Activated naive CD4-positive, alpha-beta T cell (primary cell): ENCODE measurements at places on chromosomes 11 and 22.
A peak's percentile ranks its signal among the peaks of the same experiment; 100 is the strongest.

GRCh38 chr11:503179-503981 is 3.7 kb downstream of the RNH1 start:
- no peak for DNase-seq

DNA sequence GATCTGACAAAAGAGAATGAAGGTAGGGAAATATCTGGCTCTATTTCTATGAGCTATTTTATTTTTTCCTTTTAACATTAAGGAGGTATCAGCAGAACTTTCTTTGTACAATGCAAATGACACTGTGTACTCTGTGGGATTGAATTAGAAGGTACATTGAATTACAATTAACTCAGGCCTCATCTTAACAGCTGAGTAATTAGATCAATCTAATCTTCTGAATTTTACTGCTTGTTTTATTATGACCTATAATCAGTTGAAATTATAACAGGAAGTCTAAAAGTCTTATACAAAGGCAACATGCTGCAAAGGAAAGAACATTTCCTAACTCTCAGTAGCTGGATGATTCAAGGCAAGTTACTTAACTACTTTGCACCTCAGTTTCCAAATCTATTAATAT is 69.8 kb downstream of the RELT start:
- DNase-seq, result no peak

DNA sequence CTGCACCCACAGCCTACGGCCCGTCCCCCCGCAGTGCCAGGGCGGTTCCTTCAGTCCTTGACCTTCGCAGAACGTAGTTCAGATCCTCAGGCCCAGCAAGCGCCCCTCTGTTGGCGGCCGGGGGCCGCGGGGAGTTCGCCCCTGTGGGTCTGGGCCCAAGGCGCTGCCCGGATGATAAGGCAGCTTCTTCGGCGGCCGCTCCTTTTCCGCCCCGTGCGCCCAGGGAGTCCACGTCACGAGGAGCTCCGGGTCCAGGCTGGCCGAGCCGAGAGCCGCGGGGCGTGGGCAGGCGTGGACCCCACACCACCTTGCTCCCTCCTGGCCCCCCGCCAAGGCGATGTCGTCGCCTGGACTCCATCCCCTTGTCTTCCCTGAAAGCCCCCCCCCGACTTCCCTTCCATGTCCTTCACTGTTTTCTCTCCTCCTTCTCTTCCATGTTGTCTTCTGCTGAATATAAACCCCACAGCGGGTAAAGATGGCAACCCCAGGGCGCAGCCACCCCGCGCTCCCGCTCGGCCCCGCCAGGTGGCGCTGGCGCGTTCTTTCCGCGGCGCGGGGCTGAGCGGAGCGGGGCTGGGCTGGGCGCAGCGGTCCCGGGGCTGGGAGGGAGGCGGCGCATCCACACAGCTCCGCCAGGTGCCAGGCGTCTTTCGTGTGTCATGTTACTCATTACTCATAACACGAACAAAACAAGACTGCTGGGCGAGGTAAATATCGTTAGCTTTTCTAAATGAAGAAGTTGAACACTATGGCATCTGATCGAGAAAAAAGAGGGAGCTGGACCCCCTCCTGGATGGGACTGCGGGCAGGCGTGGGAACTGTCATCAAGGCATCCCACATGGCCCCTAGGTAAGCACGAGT is 321.0 kb downstream of the NTM start:
- DNase-seq, result no peak

GRCh38 chr11:67082071-67082791 is 25.6 kb downstream of the RHOD start:
- no peak for DNase-seq

DNA sequence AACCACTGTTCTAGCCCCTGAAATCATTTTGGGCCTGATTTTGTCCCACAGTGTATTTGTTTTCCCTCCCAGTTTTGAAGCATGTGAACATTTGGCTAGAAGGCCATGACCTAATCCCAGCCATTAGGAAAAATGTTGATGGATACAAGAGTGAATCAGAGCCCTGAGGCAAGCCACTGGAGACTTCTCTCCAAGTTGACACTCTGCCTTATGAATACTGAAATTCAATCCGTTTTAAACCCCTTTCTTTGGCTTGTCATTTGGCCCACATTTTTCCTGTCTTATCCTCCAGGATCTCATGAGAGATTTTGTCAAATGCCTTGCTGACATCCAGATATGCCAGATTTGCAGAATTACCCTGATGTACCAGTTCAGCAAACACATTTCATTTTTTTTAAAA is 158.8 kb downstream of the FAT3 start:
- no peak for DNase-seq

GRCh38 chr22:49365910-49366309 is 461.8 kb downstream of the BRD1 start:
- DNase-seq, result no peak

GRCh38 chr11:10809373-10810160 is 841 bp upstream of the EIF4G2 start:
- DNase-seq, result peak; percentile 47

DNA sequence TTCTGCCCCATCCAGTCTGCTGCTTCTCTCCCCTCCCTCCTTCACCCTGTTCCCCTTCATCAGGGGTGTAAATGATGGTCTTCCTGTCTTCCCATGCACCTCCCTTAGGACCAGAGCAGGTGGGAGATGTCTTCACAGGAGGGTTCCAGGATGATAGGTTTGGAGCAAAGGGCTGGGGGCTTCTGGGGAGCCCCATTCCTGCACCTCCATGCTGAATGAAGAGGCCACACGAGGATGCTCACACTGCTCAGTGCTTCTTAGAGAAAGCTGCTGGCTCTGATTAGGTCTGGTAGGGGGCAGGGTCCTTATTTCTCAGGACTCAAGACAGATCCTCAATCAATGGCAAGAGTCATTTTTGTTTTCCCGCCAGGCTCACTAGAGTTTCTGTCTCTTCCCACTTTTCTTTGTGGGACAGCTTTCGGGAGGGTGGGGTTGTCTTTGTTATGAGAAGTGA is 41.1 kb downstream of the BCR start:
- DNase-seq, result no peak

DNA sequence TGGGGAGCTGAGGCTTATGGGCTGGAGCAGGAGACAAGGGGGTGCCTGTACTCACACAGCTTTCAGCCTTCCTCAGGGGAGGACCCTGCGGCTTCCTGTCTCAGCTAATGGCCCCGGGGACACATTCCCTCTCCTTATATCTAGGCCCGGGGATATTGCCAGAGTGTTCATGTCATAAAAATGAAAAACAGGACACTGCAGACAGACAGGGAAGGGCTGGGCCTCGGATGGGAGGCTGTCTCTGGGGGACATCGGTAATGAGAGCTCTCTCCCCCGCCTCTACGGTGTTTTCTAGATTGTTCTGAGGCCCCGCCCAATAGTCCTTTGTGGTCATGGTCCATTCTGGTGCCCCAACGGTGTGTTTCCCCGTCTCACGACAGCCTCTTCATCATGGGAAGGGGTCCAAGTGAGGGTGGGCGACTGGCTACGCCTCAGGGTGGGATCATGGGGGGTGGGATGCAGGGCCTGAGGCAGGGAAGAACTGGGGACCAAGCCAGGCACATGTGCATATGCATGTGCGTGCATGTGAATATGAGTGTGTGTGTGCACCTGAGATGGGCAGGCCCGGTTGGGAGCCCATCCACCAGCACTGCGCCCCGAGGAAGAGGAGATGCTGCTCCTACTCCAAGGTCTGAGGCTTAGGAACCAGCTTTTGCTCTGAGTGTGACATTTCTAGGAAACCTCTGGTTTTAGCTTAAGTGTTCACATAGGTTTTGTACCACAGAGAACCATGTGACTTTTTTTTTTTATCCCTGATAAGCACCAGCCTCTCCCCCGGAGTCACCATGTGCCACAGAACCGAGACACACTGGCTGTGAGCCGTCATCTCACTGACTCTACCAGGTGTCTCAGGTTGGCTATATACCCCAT is 5.3 kb downstream of the ARVCF start:
- DNase-seq, result no peak

GRCh38 chr22:50271519-50271970 is 1.4 kb upstream of the MAPK11 start:
- peak; percentile 32 for DNase-seq

DNA sequence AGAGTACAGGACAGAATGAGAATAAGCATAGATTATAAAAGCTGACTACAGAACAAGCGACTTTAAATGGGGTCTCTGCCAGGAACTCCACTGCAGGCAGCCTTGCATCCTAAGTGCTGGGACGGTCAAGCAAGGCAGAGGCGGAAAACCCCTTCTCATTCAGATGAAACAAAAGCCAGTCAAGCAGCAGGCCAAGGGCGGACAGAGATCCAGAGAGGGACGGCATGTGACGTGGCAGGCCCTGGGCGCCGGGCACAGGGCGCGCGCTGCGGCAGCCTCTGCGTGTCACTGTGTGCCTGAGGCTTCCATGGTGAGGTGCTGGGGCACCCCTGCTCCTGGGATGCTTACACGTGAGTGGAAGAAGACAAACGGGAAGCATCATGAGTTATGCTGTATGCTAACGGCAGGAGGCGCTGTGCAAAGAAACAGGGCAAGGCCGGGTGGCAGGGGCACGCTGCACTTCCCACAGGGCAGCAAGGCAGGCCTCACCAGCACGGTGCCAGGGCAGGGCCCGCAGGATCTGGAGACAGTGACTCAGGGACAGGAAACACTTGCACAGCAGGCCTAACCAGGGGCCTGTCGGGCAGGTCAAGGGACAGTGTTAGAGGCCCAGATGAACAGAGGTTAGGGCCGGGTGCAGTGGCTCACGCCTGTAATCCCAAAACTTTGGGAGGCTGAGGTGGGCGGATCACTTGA is 6.2 kb downstream of the TOLLIP start:
- no peak for DNase-seq

GRCh38 chr11:126466236-126467045 is 111.0 kb downstream of the ST3GAL4 start:
- DNase-seq, result no peak

DNA sequence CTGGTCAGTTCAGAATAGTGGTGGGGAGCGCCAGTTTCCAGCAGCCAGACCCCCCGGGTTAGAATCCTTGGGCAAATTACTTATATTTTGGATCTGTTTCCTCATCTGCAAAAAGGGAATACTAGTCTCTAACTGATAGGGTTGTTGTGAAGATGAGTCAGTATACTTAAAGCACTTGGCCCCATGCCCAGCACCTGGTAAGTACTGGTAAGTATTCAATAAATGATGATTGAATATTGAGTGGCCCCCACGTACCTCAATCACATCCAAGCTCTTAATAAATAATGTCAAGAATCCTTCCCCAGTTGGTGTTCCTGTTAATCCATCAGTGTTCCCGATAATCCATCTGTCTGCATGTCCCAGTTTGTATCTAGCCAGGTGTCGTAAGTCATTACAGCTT is 12.1 kb downstream of the ACP2 start:
- DNase-seq, result no peak

DNA sequence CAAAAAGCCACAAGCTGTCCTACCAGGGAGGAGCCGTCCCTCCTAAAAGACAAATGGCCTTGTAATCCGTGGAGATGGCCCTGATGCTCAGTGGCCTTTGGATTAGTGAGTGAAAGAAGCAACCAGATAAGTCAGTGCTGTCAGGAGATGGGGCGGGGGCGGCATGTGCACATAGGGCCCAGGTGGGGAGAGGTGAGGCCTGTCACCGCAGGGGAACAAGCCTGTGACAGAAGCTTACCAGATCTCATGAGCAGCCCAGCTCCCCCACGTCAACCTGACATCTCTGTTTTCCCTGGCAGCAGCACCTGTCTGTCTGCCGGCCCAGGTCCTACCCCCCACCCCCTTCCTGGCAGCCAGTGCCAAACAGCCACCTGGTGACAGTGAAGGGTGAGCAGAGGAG is 162.6 kb downstream of the BUD13 start:
- no peak for DNase-seq

GRCh38 chr22:49937758-49938564 is 19.5 kb downstream of the CRELD2 start:
- no peak for DNase-seq

DNA sequence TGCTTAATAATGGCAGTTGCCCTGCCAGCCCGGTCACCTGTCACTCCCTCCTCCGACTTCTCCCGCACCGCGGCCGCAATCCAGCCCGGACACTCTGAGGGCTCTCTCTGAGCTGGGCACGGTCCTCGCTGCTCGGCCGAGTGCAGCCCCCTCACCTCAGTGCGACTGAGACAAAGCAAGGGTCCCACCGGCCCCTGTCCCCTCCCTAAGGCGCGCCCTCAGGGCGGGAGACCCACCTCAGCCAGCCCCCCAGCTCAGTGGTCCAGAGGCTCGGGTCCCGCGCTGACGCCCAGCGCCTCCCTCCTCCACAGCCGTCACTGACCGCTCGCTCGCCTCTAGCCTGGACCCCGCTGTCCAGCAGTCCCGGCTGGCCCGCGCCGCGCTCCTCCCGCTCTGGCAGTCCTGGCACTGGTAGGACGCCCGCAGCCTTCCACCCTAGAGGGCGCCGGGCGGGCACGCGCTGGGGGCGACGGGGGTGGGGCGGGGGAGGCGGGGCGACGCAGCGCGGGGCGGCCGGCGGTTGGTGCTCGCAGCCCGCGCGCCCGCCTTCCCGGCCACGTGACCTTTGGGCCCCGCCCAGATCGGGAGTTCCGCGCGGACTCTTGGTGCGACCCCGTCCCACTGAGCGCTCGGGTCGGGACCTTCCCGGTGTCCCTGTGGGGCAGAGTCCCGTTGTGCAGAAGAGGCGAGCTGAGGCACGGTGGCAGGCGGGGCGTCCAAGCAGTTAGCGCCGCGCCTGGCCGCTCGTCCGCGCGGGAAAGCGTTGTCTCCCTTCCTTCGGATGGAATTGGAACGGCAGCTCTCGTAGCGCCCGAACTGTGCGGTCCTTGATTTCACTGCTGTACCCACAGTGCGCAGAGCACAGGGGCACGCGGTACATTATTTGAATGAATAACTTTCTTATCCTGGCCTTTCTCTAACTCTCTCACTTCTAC is 7.8 kb upstream of the L3MBTL2 start:
- peak; percentile 56 for DNase-seq

GRCh38 chr11:29087200-29087812 is 929.5 kb downstream of the KCNA4 start:
- DNase-seq, result no peak
